Smooth muscle cell of the coronary artery (primary cell): ENCODE measurements at places on chromosomes 3 and 15. TPM values are rescaled to one million over a fixed set of nuclear protein-coding genes. Genes with fewer than 3 reads are reported as not detected.

DIS3L gene
- total RNA-seq: 13.6 and 51.2 TPM in 2 replicates

ROPN1 gene
- not detected in 2 replicates for total RNA-seq

GOLGA8T gene
- total RNA-seq: 0.08 TPM in 1 of 2 replicates, not detected in the other

RPP25 gene
- total RNA-seq: 1.8 and 4.4 TPM in 2 replicates

SMCO1 gene
- not detected in 2 replicates for total RNA-seq

CATSPER2 gene
- total RNA-seq: 0.45 and 0.59 TPM in 2 replicates

SLC24A5 gene
- total RNA-seq: not detected in 2 replicates

SPSB4 gene
- not detected in 2 replicates for total RNA-seq

SMARCC1 gene
- 26.8 and 29.5 TPM in 2 replicates for total RNA-seq

DUOX1 gene
- total RNA-seq: 0.08 and 0.59 TPM in 2 replicates

PIGX gene
- 7.5 and 15.5 TPM in 2 replicates for total RNA-seq

TOPAZ1 gene
- not detected in 2 replicates for total RNA-seq

TM4SF18 gene
- total RNA-seq: 0.15 and 2.5 TPM in 2 replicates

C3orf18 gene
- total RNA-seq: 8.4 and 13.9 TPM in 2 replicates

SLC12A1 gene
- not detected in 2 replicates for total RNA-seq

CIDEC gene
- not detected in 2 replicates for total RNA-seq

MED12L gene
- total RNA-seq: 0.30 and 0.70 TPM in 2 replicates

SNTN gene
- total RNA-seq: not detected in 2 replicates

UQCC5 gene
- 9.1 and 13.8 TPM in 2 replicates for total RNA-seq

IGSF10 gene
- 0.15 and 18.5 TPM in 2 replicates for total RNA-seq

SLC12A8 gene
- 4.9 and 8.4 TPM in 2 replicates for total RNA-seq

CLSTN2 gene
- 0.82 and 0.98 TPM in 2 replicates for total RNA-seq

SLC22A13 gene
- 0.15 and 0.94 TPM in 2 replicates for total RNA-seq

ANKUB1 gene
- total RNA-seq: not detected in 2 replicates

CERS3 gene
- not detected in 2 replicates for total RNA-seq

TBC1D5 gene
- total RNA-seq: 50.1 and 73.8 TPM in 2 replicates

CPA3 gene
- total RNA-seq: not detected in 2 replicates

KBTBD13 gene
- under 0.01 TPM in 1 of 2 replicates, not detected in the other for total RNA-seq

FBN1 gene
- total RNA-seq: 1,221 and 1,470 TPM in 2 replicates

UPK1B gene
- total RNA-seq: not detected in 2 replicates

RGMA gene
- total RNA-seq: 0.75 and 3.2 TPM in 2 replicates

ZNF660 gene
- 0.59 and 1.9 TPM in 2 replicates for total RNA-seq
